ENCODE measurements at places on chromosomes 13 and 19.

GRCh38 chr13:94534166-94534565 lies 54.7 kb upstream of the DCT start:
- no peak for DNase-seq

DNA sequence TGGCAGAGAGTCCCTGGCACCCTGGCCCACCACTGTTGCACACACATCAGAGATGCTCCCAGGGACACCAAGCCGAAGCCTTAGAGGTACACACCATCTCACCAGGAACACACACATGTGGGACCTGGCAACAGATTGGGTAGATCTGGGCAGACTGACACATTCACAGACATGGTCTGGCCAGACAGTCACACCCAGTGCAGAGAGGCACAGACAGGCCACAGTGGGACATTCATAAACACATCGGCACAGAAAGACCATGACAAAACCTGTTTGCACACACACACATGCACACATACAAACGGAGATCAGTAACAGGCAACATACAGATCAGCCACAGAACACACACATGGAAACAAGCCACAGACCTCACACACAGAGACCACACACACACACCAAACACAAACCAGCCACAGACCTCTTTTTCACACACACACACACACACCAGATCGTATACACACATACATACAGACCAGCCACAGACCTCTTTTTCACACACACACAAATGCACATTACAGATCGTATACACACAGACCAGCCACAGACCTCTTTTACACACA lies 6.3 kb upstream of the JUNB start:
- no peak for DNase-seq

GRCh38 chr19:44767295-44768180 lies 10.2 kb upstream of the CBLC start:
- no peak for DNase-seq

- DNase-seq, result no peak
Observed at GRCh38 chr13:48783181-48783630, 129.5 kb downstream of the CYSLTR2 start.

- no peak for DNase-seq
Observed at GRCh38 chr13:44211704-44212346, 161.8 kb upstream of the SERP2 start.

DNA sequence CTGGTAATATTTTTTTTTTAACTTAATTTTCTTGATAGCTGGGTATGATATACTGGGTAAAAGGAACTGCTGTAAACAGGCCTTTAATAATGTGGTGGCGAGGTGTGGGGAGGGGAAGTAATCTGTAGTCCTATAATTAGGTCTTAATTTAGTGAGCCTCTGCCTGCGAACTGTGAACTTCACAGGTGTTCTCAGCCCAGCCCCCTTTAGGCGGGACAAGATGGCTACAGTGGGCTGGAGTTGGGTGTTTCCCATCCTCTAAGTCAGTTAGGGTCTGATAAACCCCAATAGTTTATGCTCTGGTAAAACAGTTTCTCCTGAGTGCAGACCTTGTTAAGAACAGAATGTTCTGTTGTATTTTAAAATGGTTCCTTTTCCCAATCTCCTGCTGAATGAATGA lies 97.6 kb upstream of the SERP2 start:
- DNase-seq, result no peak

- no peak for DNase-seq
Observed at GRCh38 chr19:37583340-37583739, 11.3 kb downstream of the ZNF571 start.

GRCh38 chr19:787536-787935 lies 9.7 kb upstream of the PTBP1 start:
- DNase-seq, result no peak

DNA sequence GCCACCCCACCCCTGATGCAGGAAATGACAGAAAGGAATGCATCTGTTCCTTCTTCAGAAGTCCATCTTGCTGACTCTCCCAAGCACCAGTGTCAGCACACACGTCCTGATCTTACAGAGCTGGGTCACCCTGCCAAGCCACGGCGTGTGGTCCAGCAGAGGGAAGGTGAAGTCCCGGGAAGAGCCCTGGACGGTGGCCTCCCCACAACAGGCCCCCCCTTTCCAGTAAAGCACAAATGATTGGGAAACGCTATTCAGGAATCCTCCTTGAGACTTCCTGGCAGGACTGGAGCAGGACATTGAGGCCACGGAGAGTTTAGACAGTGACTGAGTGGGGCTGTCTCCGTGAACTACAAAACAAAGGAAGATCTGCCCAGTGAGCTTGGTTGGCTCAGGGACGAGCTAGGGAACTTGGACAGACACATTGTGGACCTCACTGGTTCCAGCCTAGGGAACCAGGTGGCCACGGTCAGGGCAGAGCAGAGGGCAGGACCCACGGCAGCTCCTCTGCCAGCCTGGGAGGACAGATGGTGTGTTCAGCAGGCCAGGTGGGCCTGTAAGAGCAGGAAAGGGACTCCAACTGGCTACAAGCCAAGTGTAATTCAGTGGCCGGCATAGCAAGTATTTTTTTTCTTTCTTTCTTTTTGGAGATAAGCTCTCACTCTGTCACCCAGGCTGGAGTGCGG lies 41.7 kb downstream of the ELL start:
- DNase-seq, result peak; percentile 92

- DNase-seq, result no peak
Observed at GRCh38 chr13:42673677-42674076, 99.7 kb downstream of the TNFSF11 start.

DNA sequence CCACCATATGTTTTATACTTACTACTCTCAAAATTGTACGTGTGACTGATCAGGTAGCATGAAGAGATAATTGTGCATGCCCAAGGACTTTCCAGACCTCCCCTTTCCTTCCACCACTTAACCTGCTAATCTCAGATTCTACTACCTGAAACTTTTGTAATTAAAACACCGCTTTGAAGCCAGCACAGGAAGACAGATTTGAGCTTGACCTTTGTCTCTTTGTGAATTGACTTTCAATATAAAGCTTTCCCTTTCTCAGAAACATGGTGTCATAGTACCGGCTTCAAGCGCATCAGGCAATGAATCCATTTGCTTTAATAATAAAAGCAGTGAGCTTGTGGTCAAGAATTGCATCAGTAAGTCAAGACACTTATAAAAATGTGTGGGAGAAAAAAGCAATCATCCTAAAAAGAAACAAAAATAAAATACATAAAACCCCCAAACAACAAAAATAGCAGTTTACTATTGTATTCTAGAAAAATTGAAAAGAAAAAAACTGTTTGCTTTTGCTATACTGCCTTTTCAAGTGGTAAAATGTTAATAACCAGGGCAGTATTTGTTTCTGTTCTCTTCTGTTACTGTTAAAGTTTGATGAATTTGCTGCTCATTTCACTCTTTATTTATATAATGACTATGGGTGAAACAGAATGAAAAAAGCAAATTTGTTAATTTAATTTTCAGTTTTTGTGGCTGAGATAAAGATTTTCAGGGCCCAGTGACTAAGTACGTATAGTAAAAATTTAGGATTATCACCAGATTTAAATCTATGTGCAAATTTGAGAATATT lies 2075.3 kb downstream of the PCDH9 start:
- DNase-seq, result no peak

DNA sequence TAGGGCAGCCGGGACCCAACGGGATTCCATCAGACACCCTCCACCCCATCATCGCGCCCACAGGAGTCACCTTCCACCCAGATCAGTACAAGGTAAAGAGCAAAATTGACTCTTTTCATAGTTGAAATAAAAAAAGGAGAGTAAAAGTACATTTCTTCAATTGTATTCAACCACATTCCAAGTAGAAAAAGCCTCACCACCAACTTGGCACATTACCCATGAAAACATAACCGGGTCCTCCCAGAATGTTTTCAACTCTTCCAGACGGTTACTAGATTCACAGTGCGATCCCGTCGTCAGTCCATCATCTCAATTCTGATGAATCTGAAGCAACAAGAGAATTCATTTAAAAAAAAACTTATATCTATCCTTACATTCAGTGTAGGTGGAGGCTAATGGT lies 125.2 kb downstream of the RAB20 start:
- no peak for DNase-seq

DNA sequence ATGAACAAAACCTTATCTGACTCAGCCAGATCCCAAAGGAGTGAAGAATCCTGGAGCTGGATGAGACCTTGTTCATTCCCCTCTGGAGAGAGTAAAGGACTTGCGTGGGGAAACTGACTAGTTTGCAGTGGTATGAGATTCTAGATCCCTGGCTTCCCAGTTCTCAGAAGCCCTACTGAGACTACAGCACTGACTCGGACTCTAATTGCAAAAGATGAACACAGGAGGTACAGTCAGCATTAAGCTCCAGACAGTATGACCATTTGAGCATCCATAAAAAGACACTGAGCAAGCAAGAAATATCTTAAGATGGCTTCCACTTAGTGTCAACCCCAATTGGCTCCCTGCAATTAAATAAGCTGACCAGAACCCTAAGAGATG lies 6.8 kb downstream of the ZC3H4 start:
- no peak for DNase-seq

GRCh38 chr13:85812282-85812681 lies 13.1 kb upstream of the SLITRK6 start:
- no peak for DNase-seq

- no peak for DNase-seq
Observed at GRCh38 chr19:9535934-9536333, 2.5 kb downstream of the ZNF426 start.

DNA sequence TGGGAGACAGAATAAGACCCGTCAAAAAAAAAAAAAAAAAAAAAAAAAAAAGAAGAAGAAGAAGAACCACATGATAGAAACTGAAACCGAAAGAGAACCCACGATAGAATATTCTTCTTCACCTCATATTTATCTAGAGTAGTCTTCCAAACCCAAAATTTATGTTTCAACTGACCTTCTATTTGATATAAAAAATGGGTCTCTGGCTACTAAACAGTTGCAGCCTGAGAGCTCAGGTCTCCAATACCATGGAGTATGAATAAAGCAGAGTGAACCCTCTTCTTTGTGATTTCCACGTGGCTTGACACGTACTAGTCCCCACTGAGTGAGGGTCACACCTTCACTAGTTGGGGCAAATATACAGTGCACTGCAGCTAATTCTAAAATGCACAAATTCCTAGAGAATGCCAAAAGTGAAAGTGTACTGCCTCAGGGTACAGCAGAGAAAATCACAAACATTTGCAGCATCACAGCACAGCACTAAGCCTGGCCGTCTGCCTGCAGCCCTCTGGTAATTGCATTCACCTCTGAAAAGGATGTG lies 30.8 kb upstream of the RFC3 start:
- DNase-seq, result no peak

DNA sequence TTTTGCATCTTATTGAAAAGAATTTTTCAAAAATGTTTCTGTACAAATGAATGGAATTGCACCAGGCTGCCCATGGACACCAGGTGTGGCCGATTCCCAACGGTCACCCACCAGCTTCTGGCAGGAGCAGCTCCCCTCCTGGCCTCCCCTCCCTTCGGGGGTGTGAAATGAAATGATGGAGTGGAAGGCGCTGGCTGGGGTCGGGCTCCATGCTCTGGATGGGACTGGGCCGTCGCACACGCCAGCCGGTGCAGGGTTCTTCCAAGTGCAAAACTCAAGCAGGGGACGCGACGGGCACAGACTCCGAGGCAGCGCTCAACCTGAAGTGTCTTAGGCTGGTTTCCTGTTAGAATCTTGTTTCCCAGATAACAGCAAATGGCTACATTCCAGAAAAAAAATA lies 21.9 kb downstream of the C19orf44 start:
- no peak for DNase-seq

- DNase-seq, result no peak
Observed at GRCh38 chr19:12411893-12412292, 10.8 kb upstream of the ZNF799 start.

GRCh38 chr13:28220166-28220565 lies 81.8 kb downstream of the PAN3 start:
- DNase-seq, result no peak

DNA sequence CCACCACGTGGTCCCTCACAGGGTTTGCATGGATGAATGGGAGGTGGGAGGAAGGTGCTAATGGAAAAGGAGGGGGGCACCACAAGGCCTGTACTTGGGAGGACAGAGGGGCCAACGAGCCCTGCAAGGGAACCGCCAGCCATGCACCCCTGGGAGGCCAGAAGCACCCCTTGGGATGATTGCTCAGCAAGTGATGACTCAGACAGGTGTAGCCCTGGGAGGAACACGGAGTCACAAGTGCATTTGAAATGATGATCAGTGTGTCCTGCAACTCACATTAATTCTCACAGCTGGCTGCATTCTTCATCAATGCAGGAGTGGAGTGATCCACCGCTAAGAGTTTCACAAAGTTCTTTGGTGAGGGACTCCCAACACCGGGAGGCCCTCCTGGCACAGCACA lies 82.8 kb upstream of the ZNF254 start:
- no peak for DNase-seq

DNA sequence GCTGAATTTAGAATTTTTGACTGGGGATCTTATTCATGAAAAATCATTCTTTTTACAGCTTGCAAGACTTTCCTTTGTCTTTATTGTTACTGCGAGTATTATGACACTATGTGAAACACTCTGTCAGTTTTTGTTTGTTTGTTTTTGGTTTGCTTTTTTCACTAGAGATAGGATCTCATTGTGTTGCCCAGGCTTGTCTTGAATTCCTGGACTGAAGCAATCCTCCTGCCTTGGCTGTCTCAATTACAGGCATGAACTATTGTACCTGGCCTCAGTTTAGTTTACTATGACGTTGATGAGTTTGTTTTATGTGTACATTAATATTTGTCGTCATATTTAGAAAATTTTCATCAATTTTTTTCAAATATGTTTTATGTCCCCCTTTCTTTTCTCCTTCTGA lies 1030.0 kb upstream of the PRR20A start:
- DNase-seq, result no peak

DNA sequence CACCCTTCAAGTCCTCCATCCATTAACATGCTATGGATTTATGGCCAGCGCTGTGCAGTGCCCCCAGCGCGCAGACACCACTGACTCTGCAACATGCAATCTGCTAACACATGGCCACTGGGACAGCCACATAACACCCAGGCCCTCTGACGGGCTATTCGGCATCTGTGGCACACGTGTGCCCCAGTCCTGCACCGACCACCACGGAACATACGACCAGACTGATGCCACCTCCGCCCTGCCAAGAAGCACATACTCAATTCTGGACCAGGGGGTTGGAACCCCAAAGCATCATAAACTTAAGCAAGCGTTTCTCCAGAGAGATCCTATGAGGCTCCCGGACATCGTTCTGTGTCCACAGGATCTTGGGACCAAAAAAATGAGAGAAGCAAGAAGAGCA lies 9.8 kb downstream of the STK24 start:
- DNase-seq, result no peak

DNA sequence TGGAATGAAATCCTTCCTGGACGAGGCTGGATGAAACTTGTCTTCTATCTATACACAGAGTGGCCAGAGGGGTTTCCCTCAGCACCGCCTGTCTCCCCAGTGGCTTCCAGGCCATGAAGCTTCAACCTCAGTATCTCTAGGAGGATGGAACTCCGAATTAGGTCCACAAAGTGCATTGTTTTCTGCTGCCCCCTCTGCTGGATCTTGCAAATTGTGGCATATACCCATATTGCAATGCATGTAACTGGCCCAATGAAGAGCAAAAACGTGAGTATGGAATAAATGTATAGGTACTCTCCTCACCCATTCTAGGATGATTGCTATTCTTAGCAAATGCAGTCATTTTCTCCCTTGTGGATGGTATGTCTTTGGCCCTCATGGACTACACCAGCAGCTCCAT lies 14.7 kb upstream of the LILRB4 start:
- no peak for DNase-seq

Measured in cerebellar nuclear complex (tissue), 1 donor.